ENCODE measurements at places on chromosomes 4 and X.
A peak's percentile ranks its signal among the peaks of the same experiment; 100 is the strongest.

GRCh38 chrX:105565856-105566255 is 256.5 kb upstream of the NRK start:
- no peak for DNase-seq

DNA sequence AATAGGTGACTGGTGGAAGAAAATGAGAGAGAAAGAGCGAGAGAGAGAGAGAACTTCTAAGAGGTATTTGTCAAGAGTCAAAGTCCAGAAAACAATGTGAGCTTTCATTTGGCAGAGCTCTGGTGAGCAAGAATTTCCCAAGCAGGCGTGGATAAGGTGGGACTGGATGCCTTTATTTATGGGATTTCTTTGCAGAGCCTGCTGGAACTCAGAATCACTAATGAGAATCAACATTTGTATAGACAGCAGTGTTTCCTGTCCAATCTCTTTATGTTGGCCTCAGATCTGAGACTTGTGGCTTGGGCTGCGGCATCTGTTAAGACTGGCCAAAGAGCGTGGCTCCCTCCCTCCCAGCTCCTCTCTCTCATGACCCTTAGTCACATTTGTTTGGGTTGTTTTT is 67.9 kb upstream of the TBL1X start:
- no peak for DNase-seq

GRCh38 chrX:53440621-53441517 is 6.7 kb upstream of the HSD17B10 start:
- DNase-seq, result peak; percentile 93

GRCh38 chr4:109005523-109005922 is 242.7 kb upstream of the ETNPPL start:
- DNase-seq, result no peak

DNA sequence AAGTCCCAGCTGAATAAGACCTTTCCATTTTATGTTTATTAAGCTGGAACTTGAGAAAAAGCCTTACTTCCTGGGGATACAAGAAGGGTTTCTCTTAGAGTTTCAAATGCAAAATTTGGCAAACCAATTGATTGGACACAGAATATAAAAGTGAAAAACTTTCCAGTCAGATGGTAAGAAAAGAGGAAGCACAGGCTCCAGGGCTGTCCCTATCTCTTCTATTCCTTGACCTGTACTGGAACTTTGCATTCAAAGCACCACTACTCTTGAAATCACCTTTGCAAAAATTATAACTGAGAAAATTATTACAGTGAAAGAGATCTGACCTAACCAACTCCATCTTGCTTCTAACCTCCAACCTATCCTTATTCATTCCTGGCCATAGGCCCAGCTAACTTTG is 11.7 kb downstream of the PROM1 start:
- DNase-seq, result peak; percentile 12

- no peak for DNase-seq
Observed at GRCh38 chr4:9812501-9813340, 31.3 kb downstream of the DRD5 start.

GRCh38 chr4:150229520-150229919 is 151.3 kb downstream of the DCLK2 start:
- DNase-seq, result no peak

DNA sequence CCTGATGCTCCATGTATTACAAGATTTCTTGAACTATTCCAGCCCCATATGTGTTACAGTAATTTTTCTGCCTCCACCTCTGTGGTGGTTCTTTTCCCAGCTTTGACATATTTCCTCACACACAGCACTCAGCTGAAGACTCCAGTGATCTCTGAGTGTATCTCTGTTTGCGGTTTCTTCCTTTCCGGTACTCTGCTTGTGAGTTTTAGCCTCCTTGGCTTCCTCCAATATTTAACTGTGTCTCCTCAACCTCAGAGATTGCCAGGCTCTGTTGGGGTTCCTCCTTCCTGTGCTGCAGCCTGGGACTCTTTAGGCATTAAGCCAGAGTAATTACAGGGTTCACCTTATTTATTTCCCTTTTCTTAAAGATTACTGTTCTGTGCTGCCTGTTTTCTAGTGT is 73.2 kb downstream of the NFKB1 start:
- DNase-seq, result no peak

- DNase-seq, result no peak
Observed at GRCh38 chr4:45554423-45554822, 569.4 kb downstream of the GABRG1 start.

GRCh38 chr4:154184238-154184637 is 307.4 kb downstream of the DCHS2 start:
- peak; percentile 17 for DNase-seq

- no peak for DNase-seq
Observed at GRCh38 chr4:106615961-106616360, 247.4 kb upstream of the GIMD1 start.

DNA sequence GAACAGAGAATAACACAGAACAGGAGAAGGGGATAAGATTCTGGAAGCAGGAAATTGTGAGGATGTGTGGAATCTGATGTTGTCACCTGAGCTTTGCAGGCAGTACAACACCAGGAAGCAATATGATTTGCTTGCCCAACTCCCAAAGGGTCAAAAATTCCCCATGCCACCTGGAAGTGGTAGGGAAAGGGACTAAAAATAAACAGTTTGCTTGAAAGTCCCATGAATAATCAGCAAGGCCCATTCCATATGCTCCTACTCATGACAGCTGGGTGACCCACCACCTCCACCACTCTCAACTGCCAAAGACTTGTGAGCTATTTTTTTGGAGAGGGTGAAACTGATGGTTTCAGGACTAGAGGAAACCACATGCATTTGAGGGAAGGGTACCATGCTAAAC is 168.4 kb downstream of the KCNIP4 start:
- DNase-seq, result no peak

- DNase-seq, result no peak
Observed at GRCh38 chr4:39732728-39733127, 34.8 kb downstream of the UBE2K start.

- DNase-seq, result no peak
Observed at GRCh38 chr4:181416966-181417365, 826.2 kb upstream of the TENM3 start.

DNA sequence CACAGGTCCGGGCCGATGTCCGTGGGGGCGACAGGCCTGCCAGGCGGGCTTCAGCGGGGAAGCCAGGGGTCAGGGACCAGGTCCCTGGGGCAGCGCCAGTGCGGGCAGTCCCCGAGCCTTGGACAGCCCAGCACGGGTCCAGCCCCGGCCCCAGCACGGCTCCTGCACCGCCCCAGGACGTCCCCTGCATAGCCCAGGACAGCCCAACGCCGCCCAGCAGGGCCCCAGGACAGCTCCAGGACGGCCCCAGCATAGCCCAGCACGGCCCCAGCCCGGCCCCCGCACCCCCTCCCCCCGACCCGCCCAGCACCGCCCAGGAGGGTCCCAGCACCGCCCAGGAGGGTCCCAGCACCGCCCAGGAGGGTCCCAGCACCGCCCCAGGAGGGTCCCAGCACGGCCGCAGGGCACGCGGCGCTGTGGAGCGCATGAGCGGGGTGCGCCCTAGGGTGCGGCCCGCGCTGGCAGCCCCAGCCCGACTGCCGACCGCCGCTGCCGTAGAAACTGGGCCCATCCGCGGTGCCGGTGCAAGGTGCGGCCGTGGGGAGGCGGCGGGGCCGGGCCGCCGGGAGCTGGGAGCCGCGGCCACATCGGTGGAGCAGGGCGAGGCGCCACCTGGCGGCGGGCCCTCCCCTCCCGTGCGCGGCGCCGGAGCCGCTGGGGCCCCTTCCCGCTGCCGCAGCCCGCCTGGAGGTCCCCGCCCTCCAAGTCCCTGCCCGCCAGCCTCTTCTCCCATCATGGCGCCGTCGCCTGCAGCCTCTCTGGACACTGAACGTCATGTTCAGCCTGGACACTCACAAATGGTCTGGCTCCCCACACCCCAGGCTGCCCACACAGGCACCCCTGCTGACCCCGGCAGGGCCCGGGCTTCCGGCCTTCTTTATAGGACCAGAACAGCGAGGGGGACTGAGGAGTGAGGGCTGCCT is 106.8 kb upstream of the NKX1-1 start:
- no peak for DNase-seq

GRCh38 chrX:38896724-38897298 is 95.6 kb downstream of the MID1IP1 start:
- DNase-seq, result no peak

- DNase-seq, result no peak
Observed at GRCh38 chrX:152915541-152916241, 17.8 kb downstream of the ZNF185 start.

DNA sequence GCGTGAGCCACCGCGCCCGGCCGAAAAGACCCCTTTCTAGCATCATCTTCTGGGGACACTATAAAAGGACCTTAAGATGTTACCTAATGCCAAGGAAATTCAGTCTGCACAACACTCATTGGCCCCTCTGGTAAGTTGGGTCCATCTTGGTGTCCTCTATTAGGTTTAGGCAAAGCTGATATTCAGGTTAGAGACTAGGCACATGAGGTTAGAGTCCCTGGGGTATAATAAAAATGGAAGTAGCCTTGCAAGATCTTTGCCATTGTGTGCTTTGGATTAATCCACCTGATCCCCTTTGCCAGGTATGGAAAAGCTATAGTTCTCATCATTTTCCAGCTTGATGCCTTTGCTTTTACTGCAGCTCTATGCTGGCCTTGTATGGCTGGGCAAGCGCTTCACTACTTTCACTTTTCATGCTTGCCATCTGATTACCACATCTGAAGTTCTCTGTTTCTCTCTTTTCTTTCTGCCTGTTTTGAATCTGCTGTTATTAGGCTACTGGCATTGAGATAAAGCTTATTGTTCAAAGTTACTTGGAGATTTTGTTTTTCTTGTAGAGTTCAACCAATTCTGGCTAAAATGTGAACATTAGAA is 5.4 kb upstream of the ADH4 start:
- DNase-seq, result no peak

DNA sequence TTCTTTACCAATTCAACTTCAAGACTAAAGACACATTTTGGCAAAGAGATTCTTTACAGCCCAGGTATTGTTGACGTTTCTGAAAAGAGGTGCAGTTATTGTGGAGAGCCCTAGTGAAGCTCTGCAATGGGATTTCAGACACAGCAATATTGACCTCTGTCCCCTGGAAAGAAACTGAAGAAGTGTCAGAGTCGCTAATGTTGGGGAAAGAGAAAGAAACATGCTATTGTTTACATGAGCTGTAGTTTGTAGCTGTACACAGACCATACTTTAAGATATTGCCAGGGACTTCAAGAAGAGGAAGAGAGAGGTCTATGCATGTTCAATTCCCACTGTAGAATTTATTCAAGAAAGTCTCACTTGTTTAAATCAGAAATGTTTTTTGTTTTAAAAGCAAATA is 497.3 kb upstream of the BOD1L1 start:
- DNase-seq, result no peak

DNA sequence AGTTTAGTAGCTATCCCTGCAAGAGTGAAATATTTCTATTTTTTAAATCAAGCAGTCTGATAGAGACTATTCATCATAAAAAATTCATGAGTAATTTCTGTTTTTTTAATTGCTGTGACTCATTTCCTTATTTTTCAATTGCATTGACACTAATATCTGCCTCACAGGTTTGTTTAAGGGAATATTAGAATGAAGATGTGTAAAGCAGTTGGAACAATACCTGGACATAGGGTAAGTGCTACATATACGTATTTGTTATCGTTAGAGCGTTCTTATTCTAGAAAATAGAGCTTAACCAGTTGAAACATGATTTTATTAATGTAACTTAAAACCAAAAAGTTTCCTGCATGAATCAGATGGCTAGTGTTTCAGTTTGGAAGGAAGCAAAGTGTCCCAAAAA is 2211.3 kb downstream of the PCDH7 start:
- no peak for DNase-seq

GRCh38 chr4:54229631-54230483 is 764 bp downstream of the PDGFRA start:
- DNase-seq, result no peak

DNA sequence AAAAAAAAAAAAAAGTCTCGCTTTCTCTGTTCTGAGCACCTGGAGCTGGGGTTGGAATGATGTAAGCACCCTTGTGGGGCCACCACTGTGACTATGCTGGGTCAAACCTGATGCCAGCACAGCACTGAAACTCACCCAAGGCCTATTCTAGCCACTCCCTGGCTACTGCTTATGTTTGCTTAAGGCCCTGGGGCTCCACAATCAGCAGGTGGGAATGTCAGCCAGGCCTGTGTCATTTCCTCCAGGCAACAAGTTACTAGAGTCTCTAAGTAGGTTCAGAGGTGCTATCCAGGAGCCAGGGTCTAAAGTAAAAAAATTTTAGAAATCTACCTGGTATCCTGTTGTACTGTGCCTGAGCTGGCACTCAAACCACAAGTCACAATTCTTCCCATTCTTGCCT is 1306.8 kb downstream of the STIM2 start:
- DNase-seq, result no peak

- DNase-seq, result no peak
Observed at GRCh38 chrX:125620715-125621587, 301.3 kb downstream of the TEX13C start.

GRCh38 chr4:168585168-168586091 is 88.6 kb downstream of the PALLD start:
- no peak for DNase-seq

GRCh38 chr4:34878961-34879360 is 1365.4 kb downstream of the ARAP2 start:
- DNase-seq, result no peak

DNA sequence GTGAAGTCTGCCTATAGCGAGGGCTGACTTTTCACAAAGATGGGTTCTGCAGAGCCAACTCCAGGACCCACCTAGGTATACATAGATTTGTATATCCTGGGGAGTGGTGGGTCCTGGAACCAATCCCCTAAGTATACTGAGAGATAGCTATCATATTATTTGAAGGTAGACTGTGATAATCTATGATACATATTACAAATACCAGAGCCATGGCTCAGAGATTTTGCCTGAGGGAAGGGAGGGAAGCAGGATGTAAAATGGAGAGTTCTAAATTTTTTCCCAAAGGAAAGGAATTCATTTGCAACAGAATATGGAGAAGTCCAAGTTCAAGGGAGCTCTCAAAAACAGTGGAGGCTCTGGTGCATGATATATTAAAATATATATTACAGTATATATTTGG is 7.2 kb downstream of the TCEAL3 start:
- DNase-seq, result no peak
